ENCODE measurements at places on chromosomes 12 and 14.

DNA sequence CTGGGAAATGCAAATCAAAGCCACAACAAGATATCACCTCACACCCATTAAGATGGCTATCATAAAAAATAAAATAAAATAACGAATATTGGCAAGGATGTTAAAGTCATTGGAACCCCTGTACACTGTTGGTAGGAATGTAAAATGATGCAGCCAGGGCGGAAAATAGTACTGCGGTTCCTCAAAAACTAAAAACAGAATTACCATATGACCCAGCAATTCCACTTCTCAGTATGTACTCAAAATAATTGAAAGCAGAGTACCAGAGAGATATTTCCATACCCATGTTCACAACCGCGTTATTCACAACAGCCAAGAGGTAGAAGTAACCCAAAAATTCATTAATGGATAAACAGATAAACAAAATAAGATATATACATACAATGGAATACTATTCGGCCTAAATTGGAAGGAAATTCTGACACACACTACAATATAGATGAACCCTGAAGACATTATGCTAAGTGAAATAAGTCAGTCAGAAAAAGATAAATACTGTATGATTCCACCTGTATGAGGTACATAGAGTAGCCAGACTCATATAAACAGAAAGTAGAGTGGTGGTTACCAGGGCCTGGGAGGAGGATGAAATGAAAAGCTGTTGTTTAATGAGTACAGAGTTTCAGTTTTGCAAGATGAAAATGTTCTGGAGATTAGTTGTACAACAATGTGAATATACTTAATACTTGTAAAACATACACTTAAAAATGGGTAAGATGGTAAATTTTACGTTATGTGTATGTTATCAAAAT lies 84.6 kb downstream of the TXNDC16 start:
- DNase-seq: no peak

DNA sequence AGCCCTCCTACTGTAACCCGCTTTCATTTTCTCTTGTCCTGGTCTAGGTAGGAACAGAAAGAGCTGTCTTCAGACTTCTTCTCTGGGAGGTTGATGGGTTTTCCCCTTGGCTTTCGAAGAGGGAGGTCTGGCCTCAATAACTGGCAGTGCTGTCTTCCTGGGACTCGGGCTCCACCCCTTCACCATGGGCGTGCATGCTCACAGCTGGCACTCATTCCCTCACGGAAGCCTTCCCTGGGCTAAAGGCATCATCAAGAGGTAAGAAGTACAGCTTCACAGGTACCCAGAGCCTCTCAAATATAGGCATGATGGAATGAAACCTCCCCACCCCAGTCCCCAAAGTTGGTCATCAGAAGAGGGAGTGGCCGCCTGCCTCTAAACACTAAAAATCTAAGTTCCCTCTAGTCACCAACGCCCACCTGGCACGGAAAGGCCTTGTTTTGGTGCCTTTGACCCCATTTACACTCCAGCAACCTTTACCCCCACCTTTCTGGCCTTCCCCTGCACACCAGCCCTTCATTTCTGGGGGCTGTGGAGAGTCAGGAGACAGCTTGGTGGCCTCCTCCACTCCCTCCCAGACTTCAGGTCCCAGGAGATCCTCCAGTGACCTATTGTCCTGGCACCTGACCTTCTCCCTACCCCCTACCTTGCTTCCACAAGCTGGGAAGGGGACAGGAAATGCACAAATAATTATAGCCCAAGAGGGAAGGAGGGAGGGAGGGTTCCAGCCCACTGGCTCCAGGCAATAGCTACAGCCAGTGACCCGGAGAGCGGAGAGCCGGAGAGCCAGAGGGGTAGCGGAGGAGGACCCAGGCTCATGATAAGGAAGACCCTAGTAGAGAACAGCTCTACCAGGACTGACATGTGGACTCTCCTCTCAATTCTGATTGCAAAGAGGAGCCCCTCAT lies 2.8 kb downstream of the RAPGEF3 start:
- DNase-seq: no peak

DNA sequence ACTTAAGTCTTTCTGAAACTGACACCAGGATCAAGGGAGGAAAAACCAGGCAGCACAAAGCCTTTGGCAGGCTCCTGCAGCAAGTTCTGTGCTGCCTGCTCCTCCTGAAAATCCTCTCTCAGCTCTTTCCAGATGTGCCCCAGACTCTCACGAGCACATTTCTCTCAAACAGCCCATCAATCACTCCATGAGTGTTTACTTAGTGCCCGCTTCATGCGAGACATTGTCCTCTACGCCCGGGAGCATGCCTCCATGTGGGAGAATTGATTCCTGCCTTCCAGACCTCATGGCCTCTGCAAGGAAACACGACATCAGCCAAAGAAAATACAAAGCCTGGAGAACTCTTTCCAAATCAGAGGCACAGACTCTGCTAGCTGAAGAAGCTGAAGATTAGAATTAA lies 46.5 kb upstream of the TSPAN11 start:
- DNase-seq: no peak

DNA sequence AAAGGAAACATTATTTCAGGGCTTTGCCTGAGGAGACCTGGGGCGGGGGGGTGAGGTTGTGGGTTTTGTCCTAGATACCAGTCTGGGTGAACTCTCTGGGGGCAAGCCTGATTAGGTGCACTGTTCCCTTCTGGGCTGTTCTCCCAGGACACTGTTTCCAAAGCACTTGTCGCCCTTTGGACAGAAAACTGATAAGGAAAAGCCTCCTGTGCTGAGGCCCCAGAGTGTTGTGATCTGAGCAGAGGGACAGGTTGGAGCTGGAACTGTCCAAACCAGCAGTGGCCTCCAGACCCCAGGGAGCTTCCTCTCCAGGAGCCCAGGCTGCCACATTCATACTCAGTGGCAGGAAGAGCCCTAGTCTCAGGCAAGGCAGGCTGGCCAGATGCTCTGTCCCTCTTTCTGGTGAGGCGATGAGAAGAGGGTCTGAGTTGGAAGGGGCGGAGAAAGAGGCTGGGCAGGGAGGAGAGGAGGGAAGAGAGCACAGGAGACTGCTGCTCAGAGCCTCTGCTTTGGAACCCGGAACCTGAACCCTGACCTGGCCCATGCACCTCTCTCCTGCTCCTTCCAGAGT lies 1.9 kb downstream of the GALNT16 start:
- DNase-seq: no peak
